ENCODE measurements at places on chromosomes 2 and 18. TPM values are rescaled to one million over a fixed set of nuclear protein-coding genes. Genes with fewer than 3 reads are reported as not detected.

SNORC gene
- total RNA-seq, result 0.49 TPM

L3MBTL4 gene
- total RNA-seq, result 10.5 TPM

NFE2L2 gene
- total RNA-seq, result 65.9 TPM

POTEC gene
- not detected for total RNA-seq

TUBA3D gene
- total RNA-seq, result not detected

GATA6 gene
- 2.0 TPM for total RNA-seq

PROKR1 gene
- total RNA-seq, result under 0.01 TPM

SLC19A3 gene
- 253 TPM for total RNA-seq

VIL1 gene
- not detected for total RNA-seq

SLC8A1 gene
- 7.5 TPM for total RNA-seq

CROCC2 gene
- not detected for total RNA-seq

CAVIN2 gene
- 41.0 TPM for total RNA-seq

CNGA3 gene
- total RNA-seq, result not detected

GRB14 gene
- total RNA-seq, result 6.8 TPM

HJURP gene
- total RNA-seq, result 2.0 TPM

ICOS gene
- total RNA-seq, result 0.17 TPM

CYP27C1 gene
- not detected for total RNA-seq

HMSD gene
- total RNA-seq, result not detected

LIPT1 gene
- total RNA-seq, result 10.9 TPM

HIBCH gene
- 31.0 TPM for total RNA-seq

CXXC1 gene
- total RNA-seq, result 33.6 TPM

LRP1B gene
- total RNA-seq, result 16.2 TPM

MROH2A gene
- total RNA-seq, result not detected

ASPRV1 gene
- total RNA-seq, result 1.5 TPM

IKZF2 gene
- total RNA-seq, result 33.3 TPM

SP110 gene
- 21.7 TPM for total RNA-seq

SCN9A gene
- total RNA-seq, result 8.1 TPM

MRPS5 gene
- 31.1 TPM for total RNA-seq

NOSTRIN gene
- 118 TPM for total RNA-seq

Data from subcutaneous adipose tissue (tissue), 4 donors.